ENCODE measurements at places on chromosomes 16 and 17.

GRCh38 chr16:23836078-23836403, 258 bp downstream of the PRKCB start:
- no peak for DNase-seq

DNA sequence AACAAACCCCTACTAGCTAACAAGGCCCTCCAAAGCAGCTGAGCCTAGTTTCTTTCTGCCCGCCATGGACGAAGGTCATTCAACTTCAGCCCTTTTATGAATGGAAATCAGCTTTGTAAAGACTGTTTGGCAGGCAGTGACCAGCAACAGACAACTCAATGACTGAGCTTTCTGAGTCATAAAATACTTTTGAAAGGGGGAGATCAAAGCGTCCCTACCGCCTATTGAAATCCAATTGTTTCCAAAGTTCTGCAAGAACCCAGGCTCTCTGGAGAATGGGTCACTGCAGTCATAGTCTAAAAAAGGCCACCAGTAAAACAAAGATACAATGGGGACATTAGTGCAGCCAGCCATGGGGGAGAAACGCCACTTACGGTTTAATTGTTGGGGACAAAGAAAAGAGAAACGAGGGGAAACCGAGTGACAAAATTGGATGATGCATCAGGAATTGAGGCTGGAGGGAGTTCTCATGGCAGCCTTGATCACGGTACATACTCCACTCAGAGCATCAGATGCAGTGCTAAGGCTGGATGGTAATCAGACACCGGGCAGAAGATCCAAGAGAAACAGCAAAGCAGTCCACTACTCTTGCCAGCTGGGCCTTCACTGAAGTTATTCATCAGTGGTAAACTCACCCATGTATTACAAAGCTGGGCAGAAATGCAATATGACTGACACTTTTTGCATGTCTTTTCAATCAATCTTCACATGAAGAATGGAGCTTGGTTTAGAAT, 9.8 kb downstream of the ADAMTS18 start:
- no peak for DNase-seq

GRCh38 chr16:85435286-85435685, 177.8 kb upstream of the GSE1 start:
- no peak for DNase-seq

DNA sequence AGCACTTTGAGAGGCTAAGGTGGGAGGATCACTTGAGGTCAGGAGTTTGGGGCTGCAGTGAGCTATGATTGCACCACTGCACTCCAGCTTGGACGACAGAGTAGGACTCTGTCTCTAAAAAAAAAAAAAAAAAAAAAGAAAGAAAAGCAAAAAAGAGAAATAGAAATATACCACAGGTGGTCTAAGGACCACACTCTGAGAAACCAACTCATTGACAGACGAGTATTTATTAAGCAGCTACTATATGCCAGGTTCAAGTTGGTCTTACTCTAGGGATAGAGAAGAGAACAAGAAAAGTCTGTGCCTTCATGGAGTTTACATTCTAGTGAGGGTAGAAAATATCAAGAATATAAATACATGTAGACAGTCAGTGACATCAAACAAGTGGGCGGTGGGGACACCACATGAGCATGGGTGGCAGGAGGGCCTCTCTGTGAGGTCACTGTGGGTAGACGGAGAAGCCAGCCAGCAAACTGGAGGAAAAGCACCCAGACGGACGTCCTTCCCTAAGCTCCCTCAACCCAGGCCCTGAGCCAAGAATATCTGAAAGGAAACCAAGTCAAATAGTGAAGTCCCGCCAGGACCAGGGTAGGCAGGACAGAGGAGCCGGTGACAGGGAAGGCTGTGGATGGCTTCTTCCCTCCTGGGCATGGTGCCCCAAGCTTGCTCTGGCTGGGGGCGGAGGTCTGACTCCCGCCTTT, 4.7 kb downstream of the CDIPT start:
- DNase-seq, result no peak

DNA sequence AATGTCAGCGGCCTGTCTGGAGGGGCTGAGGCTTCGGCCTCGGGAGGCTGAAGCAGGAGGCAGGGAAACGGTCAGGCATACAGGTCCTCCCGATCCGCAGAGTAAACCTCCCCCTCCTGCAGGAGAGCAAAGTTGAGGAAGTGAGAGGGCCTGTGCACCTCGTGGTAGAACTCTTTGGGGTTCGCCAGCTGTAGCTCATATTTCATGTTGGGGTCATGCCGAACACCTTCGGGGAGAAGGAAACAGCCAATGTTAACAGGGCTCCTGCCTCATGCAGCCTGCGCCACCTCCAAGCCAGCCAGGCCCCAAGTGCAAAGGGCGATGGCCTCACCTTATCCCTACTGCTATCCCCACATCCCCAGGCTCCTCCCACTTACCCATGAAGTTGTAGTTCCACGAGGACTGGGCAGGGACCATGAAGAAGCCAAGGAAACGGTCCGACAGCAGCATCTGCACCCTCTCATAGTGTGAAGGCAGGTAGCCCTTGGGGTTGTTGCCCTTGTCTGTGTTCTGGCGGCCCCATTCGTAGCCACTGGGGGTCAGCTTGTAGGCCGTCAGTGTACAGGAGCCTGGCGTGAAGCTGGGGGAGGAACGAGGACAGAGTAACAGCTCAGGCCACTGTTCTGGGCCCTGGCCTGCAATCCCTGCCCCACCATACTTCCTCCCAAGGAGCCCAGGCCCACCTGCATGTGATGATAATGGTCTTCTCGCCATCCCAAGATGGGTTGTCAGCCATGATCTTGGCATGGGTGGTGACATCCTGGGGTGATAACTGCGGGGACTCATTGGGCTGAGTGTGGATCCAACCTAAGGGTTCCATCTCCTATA, 1.3 kb upstream of the RILP start:
- no peak for DNase-seq

DNA sequence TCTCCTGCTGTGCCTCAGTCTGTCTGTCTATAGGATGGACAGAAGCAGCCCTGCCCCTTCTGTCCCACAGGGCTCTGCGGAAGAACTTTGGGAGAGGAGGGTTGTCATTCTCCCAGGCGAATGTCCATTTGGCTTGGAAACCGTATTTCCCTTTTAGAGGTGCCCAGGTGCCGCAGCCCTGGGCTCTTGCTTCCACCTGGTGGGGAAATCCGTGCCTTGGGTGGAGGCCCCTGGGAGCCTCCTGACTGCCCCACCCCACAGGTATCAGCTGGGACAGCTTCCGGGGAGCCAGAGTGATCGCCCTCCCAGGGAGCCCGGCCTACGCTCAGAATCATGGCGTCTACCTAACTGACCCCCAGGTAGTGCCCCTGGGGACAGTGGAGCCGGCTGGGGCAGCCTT, 12.7 kb downstream of the FCSK start:
- DNase-seq, result no peak
